ENCODE measurements at places on chromosomes 3 and 15.

DNA sequence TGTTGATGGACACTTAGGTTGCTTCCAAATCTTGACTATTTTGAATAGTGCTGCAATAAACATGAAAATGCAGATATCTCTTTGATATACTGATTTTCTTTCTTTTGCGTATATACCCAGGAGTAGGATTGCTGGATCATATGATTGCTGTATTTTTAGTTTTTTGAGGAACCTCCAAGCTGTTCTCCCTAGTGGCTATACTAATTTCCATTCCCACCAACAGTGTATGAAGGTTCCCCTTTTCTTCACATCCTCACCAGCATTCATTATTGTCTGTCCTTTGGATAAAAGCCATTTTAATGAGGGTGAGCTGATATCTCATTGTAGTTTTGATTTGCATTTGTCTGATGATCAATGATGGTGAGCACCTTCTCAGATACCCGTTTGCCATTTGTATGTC lies 12.5 kb downstream of the PATL2 start:
- no peak for DNase-seq

DNA sequence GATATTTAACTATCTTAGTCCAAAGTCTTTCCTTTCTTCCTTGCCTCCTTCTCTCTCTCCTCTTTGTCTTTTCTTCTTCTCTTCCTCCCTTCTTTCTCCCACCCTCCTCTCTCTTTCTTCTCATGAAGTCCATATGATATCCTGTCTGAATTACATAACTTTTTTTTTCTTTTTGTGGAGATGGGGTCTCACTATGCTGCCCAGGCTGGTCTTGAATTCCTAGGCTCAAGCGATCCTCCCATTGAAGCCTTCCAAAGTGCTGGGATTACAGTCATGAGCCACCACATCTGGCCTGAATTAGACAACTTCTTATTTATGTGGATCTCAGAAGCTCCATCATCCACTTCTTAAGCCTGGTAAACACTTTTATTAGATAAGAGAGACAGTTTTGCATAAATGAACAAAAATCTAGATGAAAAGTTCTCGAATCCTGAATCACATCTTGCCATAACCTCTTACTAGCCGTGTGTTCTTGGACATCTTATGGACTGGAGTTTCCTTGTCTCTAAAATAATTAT lies 206.5 kb downstream of the LPP start:
- DNase-seq, result no peak

GRCh38 chr15:79401301-79401700 lies 30.8 kb upstream of the MINAR1 start:
- DNase-seq, result no peak

GRCh38 chr3:33184863-33185262 lies 33.7 kb downstream of the SUSD5 start:
- no peak for DNase-seq

- no peak for DNase-seq
Measured at GRCh38 chr3:139930211-139930610, 4.8 kb upstream of the CLSTN2 start.

DNA sequence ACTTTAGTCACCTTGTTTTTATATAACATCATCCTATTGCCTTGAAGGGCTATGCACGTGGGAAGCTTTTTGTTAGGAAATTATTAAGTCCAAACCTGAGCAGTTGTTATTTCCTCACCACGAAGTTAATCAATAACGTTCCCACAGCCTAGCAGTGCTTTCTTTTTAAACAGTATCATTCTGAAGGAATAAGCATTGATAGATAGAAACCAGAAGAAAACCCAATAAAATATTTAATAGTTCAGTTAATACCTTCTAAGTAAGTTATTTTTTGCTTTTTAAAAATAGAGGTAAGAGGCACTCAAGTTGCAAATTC lies 149.3 kb downstream of the KCNMB2 start:
- DNase-seq, result no peak

- no peak for DNase-seq
Measured at GRCh38 chr3:27279123-27279522, 90.1 kb downstream of the NEK10 start.

DNA sequence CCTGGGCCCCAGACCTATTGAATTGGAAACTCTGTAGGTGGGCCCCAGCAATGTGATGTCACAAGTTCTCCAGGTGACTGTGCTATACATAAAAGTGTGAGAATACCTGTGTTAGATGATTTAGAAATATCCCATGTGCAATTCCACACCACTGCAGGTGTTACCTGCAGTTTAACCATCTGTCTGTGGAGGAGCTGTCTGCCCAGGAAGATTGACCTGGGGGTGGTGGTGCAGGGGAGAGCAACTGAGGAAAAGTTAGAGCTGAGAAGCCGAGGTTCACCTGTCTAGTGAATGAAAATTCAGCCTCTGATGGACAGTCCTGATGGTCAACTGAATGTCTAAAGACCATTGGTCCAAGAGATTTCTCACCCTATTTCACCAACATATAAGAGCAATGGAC lies 132.2 kb upstream of the SLC24A5 start:
- no peak for DNase-seq

DNA sequence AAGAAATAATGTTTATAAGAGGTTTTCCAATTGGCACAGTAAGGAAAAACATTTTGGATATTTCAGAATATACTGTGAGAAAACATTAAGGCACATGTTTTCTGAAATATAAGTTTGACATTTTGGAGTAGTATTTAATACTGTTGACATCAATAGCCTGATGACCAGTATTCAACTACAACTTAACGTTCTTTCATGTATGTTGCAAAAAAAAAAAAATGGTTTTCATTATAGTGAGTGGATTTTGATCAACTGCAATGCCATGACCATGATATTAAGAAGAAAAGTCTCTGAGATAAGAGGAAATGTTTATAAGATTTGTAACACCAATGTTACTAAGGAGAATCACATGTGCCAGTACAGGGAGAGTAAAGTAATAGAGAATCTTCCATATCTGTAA lies 252.8 kb upstream of the RORA start:
- DNase-seq, result no peak

DNA sequence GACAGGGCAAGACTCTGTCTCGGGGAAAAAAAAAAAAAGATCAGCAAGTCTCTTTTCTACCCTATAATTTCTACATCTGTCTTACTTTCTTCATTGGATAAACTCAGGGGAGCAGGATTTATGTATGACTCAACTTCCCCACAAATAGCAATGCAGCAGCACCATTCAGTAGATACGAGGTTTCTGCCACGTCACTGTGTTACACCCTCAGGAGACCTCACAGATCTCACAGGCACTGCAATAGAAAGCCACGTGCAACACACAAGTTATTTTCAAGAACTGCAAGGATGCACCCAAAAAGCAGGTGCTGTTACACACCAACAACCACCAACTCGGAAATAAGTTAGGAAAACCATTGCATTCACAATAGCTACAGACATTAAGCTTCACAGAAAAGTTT lies 30.2 kb downstream of the TSPAN3 start:
- DNase-seq, result no peak

GRCh38 chr15:52095597-52096262 lies 16.8 kb downstream of the BCL2L10 start:
- no peak for DNase-seq

- no peak for DNase-seq
Measured at GRCh38 chr3:151037746-151038477, 47.6 kb upstream of the MED12L start.

DNA sequence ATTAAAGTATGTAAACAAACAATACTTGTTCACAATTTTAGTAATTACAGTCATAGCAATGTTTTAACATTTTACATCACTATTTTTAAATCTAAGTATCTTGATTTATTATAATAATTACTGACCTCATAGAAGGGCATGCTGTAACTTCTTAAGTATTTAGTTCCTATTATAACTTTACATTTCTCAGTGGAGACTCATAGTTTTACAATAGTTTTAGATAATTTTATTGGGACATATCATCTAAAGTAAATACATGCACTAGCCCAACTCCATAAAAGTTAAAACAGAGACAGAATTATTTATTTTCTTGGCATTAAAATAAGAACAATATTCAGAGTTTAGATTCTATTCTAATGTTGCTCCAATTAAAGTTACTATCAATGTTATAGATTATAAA lies 466.5 kb upstream of the BCHE start:
- DNase-seq, result no peak

GRCh38 chr3:144181062-144181461 lies 209.4 kb downstream of the DIPK2A start:
- DNase-seq, result no peak

DNA sequence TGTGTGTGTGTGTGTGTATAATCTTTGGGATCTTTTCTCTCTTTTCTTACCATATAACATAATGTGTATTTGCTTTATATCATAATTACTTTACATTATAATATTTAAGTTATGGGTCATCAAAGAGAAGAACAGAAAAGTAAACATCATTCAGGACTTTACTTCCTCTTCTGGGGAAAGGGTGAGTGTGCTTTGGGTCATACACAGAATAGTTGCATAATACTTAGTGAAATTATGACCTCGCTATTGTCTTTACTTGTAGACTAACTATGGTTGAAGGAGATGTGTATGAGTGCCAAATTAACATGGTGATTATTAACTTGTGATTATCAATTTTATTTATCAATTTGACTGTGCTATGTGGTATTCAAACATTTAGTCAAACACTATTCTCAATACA lies 1086.9 kb downstream of the DIPK2A start:
- DNase-seq, result no peak

- DNase-seq, result no peak
Measured at GRCh38 chr3:188528396-188528795, 374.4 kb downstream of the LPP start.

DNA sequence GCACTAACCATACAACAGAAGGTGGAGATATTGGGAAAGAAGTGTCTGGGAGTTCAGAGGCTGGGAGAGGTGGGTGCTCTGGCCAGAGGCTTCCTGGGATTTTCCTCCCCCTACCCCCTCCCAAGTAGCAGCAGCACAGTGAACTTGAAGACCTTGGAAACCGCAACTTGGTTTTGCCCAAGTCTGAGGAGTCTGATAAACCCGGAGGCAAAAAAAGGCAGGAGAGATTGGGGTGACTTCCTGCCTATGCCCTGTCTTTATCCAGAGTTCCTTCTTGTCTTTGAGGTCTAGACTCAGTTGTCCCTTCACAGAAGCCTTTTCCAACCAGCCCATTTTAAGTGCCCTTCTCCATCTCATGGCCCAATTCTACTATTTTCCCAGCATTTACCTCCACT lies 25.4 kb upstream of the THRB start:
- DNase-seq, result no peak

DNA sequence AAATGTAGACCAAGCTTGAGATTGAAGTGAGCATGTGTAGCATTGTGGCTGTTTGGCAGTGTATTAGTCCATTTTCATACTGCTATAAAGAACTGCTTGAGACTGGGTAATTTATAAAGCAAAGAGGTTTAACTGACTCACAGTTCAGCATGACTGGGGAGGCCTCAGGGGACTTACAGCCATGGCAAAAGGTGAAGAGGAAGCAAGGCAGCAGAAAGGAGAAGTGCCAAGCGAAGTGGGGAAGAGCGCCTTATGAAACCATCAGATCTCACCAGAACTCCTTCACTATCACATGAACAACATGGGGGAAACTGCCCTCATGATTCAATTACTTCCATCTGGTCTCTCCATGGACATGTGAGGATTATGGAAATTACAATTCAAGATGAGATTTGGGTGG lies 8.6 kb upstream of the CERS3 start:
- no peak for DNase-seq

DNA sequence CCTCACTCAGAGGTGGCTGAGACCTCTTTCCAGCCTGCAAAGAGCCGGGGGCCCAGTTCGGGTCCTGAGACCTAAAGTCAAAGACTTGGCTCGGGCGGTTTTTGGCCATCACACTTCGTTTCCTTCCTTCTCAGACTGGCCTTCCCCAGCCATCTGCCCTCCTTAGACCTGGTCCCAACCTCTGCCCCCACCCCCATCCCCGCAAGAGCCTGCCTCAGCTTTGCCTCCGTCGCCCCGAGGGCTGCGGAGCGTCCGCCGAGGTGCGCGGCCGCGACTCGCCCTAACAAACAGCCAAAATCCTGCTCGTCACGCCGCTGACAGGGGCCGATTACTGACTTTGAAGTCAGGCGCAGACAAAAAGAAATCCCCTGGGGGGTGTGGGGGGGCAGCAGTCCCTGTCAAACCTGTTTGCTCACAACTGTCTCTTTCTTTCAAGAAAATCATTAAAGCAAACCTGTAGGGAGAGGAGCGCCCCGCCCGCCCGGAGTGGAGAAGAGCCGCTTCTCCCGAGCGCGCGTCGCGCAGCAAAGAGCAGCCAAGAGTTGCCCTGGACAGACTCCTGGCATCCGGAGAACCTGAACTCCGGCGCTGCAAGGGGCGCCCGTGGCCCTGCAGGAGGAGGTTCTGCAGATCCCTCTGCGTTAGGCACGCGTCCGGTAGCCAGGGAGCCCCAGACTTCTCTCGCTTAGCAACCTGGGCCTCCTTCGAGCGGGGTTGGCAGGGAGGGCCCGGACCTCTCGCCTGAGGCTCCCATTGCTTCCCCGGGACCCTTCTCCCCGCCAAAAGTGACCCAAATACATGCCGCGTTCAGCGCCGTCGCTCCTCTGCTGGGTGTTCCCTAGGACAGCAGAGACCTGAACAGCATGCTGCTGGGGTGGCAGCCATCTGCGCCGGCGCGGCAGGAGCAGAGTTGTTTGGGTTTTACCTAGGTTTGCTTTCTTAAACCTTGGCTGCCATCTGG lies 4.5 kb downstream of the SOX14 start:
- no peak for DNase-seq

DNA sequence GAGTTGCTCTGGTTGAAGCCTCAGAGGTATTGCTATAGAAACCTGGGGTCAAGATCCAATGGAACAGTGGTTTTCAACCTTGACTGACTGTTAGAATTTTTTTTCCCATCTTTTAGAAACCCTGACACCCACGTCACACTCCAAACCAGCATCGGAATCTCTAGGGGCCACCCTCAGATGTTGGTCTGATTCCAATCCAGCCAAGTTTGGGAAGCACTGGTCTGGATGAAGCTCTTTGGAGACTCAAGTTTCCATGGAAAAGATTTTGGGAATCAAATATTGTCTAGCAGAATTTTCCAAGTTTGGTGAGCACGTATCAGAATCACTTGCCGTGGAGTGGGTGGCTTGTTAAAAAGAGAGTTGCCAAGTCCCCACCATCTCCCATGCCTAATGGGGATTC lies 103.8 kb downstream of the THSD4 start:
- no peak for DNase-seq

DNA sequence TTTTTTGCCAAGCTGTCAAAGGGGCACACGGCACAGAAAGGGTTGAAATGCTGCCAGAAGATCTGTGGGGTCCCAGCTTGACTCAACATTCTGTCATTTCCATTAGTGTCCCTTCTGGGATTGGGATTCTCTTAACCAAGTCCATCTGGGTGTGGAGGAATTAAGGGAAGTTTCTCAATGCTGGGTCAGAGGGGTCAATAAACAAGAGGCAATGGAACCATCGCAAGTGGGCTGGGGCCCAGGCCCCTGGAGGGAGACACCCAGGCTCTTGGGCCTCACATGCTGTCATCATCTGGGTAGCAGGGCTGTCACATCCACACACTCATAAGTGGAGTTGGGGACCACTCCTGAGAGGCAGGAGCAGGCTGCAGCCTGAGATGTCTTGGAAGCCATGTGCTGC lies 8.1 kb upstream of the APOD start:
- no peak for DNase-seq

DNA sequence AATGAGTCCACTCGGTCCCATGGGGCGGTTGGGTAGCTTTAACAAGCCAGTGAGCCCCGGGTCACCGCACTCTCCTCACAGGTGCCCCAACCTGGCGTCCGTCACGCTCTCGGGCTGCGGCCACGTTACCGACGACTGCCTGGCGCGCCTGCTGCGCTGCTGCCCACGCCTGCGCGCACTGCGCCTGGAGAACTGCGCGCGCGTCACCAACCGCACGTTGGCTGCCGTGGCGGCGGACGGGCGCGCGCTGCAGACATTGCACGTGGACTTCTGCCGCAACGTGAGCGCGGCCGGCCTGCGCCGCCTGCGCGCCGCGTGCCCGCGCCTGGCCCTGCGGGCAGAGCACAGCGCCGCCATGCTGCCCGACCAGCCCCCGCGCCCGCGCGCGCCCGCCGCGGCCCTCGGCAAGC lies 3.4 kb downstream of the FBXL22 start:
- peak; percentile 80 for DNase-seq
